CD4-positive, alpha-beta T cell treated with Interleukin-4 for 1 hour (primary cell): ENCODE measurements at places on chromosomes 12 and 14.

DNA sequence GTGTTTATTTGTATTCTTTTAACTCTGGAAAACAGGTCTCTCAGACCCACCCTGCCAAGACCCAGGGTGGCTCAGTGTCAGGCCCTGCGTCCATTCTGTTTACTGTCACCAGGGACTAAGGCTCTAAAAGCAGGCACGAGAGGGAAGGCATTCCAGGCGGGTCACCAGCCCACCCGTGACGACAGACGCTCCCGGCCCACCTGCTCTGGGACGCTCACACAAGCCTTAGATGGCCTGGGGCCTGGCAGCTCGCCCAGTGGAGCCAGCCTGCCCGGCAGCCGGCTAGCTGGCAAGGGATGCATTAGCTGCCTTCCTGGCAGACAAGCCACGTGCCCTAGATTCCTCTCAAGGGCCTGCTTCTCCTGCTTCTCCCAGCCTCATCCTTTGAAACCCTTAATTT, 9.2 kb upstream of the NUAK1 start:
- DNase-seq = no peak

DNA sequence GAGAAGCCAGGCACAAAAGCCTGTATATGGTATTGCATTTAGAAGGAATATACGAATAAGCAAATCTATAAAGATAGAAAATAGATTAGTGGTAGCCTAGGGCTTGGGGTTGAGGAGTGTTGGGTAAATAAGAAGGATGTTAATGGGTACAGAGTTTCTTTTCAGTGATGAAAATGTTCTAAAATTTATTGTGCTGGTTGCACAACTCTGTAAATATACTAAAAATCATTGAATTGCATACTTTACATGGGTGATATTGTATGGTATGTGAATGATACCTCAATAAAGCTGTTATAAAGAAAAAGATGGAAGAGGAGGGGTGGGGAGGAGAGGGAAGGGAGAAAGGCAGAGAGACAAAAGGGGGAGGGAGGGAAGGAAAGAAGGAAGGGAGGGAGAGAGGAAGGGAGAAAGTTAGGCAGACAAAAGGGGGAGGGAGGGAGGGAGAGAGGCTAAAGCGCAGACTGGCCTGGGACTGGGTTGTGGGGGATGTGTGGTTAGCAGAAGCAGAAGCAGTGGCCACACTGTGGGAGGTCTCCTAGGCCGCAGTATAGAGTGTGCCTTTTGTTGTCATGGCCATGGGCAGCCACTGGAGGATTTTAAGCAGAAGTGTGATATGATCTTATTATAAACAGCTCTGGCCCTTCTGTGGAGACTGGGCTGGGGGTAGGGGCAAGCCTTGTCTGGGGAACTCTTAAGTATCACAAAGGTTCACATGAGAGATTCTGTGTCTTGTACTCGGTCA, 73.6 kb upstream of the ELK3 start:
- no peak for DNase-seq

DNA sequence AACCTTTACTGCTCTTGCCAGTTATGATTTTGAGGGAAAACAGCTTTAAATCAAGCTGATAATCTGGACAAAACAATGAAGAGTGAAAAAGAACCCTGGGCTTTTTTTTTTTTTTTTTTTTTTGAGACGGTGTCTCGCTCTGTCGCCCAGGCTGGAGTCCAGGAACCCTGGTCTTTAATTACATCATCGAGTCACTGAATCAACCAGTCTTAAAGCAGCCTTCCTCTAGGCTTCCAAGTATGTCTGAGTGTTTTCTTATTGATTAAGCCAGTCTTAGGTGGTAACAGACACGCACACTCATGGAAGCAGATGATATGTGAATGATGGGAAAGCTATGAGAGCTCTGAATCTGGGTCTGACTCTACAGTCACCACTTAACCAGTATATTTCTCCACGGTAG, 5.9 kb upstream of the VCPKMT start:
- DNase-seq = no peak

- DNase-seq = no peak
These were observed 93.7 kb downstream of the B4GALNT3 start for GRCh38 chr12:553216-554000.

GRCh38 chr12:108881953-108882352, 2.1 kb downstream of the DAO start:
- DNase-seq = no peak

DNA sequence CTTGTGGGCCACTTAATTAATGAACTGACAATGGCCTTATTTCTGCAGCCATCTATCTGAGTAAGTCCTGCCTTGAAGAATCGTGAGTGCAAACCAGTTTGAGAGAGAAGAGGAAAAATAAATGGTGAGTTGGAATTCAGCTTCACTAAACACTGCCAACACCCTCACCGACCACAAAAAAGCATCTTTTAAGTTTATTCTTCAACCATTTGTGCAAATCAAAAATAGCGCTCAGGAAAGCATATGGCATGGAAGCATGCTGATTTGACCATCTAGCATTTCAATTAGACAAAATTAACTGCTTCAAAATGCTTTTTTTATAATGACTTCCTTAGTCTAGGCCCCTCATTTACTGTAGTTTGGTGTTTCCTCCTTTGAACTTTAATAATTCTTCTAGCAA, 294.0 kb downstream of the PPFIA2 start:
- no peak for DNase-seq

DNA sequence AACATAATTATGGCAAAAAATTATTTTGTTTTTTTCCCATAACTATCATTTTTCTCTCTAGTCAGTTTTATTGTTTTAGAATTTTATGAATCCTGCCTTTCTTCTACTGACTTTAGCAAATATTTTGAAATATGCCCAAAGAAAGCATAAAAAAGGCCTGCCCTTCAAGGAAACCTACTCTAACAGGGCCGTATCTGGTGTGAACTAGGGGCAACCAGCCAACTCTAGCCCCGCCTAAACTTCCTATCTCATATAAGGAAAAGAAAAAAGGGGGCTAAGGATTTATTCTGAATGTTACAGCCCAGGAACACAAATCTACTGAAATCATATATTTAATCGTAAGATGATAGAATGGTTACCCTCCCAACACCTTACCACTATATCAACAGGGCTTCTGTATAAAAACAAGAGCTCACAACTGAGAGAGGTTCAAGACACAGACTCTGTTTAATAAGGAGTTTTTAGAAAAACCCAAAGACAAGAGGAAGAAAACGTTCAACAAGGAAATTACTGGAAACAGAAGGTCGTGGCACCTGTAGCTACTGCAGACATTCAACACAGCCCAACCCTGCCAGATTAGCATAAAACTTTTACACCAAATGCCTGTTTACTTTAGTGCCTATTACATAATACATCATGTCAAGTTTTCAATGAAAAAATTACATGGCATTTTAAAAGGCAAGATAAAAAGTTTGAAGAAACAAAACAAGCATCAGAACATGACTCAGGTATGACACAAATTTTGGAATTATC, 12.9 kb upstream of the EPYC start:
- DNase-seq = no peak

DNA sequence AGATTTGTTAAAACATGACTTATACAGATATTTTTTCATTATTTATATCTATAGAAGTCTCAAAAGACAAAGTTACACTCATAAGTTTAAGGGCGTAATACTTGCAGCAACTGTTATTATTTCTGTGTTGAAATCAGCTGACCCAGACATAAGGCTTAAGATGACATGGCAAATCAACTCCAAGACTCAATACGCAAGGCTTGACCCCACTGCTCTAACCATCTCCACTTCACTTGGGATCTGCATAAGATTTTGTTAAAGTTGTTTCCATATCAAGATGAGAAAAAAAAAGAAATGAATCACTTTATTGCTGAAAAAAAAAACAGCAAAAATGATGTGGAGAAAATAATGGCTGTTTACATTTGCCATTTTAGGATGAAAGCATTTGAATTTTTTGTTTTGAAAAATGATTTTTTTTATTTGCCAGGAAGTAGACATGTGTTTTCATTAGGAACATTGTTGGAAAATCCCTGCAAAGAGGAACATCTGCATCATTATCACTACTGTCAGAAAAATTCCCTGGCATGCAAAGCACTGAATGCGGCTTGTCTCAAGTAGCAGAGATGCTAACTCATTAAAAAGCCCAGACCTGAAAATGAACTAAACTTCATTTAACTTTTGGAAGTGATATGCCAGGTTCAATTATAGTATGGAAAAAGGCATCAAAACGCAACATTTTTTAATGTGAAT, 73.5 kb downstream of the LIN7A start:
- no peak for DNase-seq

DNA sequence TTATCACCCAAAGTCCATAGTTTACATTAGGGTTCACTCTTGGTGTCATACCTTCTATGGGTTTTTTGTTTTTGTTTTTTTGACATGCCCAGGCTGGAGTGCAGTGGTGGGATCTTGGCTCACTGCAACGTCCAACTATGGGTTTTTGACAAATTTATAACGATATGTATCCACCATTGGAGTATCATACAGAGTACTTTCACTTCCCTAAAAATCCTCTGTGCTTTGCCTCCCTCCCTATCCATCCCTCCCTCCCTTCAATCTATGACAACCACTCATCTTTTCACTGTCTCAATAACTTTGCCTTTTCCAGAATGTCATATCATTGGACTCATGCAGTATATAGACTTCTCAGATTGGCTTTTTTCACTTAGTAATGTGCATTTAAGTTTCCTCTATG, 139.0 kb upstream of the CCDC198 start:
- no peak for DNase-seq

GRCh38 chr14:102362084-102362483, 606 bp downstream of the CINP start:
- peak; percentile 35 for DNase-seq

DNA sequence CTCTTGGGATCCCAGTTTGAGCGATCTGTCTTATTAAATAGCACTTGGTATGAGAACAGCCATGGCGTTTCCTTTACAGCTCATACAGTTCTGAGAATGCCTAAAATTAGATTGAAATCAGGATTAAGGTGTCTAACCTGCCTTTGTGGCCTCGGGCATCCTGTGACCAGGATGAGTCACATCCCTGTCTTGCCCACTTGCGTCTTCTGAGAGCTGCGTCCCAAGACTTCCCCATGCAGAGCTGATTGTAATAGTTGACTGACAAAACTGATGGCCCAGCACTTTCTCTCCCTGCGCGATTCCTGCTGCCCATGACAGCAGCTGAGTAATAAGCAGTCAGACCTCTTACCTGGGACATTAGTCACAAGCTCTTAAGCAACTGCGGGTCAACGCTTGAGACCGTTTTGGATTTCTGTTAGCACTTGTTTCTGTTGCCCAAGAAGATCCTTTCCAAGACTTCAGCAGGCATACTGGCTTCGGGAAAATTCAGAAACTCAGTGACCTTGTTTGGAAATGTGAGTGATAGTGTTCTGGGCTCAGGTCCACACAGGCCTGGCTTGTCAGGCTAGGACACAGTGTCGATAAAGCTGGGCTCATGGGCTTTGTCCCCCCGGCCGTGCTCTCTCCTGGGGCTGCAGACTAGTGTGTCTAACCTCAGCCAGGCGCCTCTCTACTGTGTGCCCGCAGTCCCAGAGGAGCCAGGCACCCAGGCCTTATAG, 169.9 kb upstream of the HIF1A start:
- peak; percentile 55 for DNase-seq

DNA sequence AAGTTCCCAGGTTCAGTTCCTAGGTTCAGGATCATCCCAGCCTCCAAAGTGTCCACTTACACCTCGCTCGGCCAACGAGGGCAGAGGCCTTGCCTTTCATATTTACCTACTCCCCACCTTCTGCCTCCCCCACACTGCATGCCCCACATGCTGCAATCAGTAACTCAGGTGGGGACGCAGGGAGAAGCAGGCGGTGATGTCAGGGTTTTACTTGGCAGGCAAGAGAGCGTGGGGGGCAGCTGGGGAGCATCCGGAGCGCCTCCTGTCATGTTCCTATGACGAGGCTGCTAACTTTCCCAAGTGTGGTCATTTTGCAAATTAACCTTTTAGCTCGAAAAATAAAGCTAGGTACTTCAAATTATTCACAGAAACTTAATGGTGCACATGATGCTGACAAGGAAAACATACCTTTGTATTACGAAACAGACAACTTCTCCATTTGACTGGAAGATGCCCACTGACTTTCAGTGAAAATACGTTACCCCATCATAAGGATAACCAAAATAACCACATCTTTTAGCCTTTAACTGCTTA, 53.8 kb downstream of the SETD3 start:
- DNase-seq = no peak

GRCh38 chr14:103840014-103840413, 7.4 kb downstream of the PPP1R13B start:
- no peak for DNase-seq

DNA sequence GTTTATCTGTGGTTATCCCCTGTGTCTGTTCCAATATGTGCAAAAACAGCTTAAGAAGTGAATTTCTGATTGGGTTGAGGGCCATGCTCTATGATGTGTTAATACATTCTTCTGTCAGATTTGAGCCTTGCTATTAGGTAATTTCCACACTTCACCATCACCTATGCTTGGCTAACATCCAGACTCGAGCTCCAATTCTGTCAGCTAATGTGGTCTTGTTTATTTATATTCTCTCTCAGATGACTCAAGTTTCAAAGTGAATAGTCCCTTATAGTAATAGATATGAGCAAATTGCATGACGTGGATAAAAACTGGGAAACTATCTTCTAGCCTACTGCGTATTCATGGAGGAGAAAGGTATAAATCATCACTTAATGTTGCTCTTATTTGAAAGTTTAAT, 451.3 kb downstream of the SNAPC1 start:
- DNase-seq = no peak

DNA sequence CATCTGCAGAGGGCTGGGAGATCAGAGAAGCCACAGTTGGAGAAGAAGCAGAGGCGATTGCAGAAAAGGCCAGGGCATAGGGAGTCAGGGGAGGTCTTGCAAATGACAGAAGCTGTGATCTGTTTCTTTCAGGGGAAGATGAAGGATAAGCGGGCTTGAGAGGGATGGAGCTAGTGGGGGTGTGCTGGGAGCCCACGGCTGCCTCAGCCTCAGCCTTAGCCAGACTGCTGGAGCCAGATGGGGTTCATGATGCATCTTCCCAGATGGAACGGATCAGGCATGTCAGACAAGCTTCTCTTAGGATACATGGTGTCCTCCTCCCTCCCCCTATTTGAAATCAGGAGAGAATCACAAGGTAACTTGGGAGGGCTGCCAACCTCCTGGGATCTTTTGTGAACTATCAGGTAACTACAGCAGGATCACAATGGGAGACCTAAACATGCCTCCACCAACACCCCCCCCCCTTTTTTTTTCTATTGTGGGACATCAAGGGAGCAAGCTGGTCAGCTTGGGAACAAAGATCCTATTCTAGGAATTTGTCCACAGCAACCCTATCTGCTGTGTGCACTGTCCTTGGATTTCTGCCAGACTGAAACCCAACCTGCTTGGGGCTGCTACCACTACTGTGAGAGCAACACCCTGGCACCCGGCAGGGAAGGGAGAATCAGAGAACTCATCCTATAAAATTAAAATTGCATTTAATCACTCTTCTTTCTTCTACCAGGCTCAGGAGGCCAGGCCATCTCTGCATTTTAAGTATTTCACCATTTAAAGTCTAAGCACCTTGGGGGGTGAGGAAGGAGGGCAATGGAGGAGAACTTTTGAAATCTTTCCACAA, 10.7 kb upstream of the ATP2A2 start:
- DNase-seq = no peak

DNA sequence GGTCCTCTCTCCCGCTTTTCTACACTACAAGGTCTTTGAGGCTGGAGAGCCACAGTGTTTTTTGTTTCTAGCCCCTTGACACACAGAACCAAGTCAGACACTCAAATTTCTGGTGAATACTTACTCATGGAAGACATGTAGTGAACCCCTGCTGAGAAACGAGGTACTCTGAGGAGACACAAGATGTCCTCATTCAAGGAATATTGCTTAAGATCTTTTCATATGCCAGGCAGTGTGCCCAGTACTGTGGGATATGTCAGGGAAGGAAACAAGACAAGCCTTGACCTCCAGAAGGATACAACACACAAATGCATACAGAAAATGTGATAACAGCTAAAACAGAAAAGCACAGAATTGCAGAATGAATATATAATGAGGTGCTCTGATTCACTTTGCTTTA, 75.9 kb downstream of the TMTC1 start:
- DNase-seq = no peak
